T follicular helper cell (primary cell): ENCODE measurements at places on chromosomes 12 and 14.

- no peak for DNase-seq
Measured at GRCh38 chr12:62194616-62195015, 65.6 kb upstream of the USP15 start.

GRCh38 chr14:32571551-32571950 lies 242.5 kb downstream of the AKAP6 start:
- DNase-seq: no peak

- DNase-seq: no peak
Measured at GRCh38 chr14:89041257-89041582, 216.8 kb downstream of the TTC8 start.

DNA sequence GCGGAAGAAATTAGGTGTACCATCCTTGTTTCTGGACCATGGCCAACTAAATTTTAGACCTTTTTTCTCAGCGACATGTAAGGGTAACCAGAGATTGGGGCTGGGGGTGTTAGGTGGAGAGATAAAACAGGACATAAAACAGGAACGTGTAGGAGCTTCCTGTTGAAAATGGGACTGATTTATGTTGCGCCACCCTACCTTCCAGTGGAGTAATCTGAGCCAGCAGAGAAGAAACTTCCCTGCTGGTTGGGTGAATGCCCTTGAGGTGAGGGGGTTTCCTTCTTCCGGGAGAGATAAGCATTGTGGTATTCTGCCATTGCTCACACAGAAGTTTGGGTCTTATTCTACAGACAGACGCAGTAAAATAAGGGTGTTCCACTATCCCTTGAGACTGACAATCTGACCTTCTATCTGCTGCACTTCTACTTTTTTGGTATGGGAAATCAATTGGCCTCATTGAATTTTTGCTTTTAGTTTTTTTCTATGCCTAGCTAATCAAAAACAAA lies 417.6 kb downstream of the PCNX1 start:
- no peak for DNase-seq

- no peak for DNase-seq
Measured at GRCh38 chr12:1115484-1116231, 124.6 kb downstream of the ERC1 start.

- no peak for DNase-seq
Measured at GRCh38 chr14:32576977-32577376, 247.9 kb downstream of the AKAP6 start.

- no peak for DNase-seq
Measured at GRCh38 chr12:16331998-16332397, 15.4 kb upstream of the MGST1 start.

GRCh38 chr12:57620245-57620935 lies 9.2 kb downstream of the ARHGEF25 start:
- DNase-seq: no peak

- DNase-seq: no peak
Measured at GRCh38 chr12:21788089-21788983, 13.8 kb upstream of the KCNJ8 start.

DNA sequence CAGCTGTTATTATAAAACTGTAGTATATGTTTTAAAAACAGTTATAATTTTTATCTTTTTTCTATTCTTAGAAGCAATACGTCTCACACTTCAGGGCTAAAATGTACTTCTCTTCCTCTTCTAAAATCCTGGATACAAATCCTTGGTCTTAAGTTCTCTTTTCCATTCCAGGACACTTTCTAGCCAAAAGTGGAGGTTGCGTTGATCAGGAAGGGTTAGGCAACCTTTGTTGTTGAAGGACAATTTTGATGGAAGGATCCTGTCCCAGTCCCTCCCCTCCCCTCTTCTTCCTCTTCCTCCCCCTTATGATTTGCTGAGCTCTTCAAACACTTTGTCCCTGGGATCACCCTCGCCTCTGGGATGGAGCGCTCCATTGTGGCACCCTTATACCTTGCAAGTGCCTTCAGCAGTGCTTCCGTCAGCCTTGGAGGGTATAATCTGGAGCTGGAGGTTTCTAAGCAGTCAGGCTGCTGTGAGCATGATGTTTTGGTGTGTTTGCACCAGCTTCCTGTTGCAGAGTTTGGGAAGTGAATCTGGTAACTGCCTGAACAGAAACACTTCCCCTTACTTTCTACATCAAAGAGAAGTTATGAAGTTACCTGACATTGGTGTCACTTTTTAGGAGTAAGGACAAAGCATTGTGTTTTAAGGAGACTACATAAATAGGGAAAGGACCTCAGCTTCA lies 87.4 kb upstream of the SLC38A2 start:
- DNase-seq: no peak

DNA sequence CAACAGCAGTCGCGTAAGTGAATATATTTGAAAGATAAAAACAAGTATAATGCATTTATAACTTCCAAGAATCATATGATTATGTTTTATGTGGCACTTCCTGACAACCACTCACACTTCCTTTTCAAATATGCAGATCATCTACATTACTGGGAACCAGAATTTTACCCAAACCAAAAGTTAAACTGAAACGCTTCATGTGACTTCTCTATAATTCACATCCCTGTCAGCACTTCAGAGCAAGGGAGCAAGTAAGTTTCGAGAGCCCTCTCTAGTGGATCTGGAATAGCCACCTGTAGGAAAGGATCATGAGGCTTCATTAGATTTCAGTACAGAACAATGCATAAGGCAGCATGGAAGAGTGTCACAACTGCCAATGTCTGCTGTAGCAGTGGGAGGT lies 13.7 kb upstream of the ALX1 start:
- no peak for DNase-seq

GRCh38 chr12:58007875-58008274 lies 66.5 kb downstream of the ATP23 start:
- DNase-seq: no peak

DNA sequence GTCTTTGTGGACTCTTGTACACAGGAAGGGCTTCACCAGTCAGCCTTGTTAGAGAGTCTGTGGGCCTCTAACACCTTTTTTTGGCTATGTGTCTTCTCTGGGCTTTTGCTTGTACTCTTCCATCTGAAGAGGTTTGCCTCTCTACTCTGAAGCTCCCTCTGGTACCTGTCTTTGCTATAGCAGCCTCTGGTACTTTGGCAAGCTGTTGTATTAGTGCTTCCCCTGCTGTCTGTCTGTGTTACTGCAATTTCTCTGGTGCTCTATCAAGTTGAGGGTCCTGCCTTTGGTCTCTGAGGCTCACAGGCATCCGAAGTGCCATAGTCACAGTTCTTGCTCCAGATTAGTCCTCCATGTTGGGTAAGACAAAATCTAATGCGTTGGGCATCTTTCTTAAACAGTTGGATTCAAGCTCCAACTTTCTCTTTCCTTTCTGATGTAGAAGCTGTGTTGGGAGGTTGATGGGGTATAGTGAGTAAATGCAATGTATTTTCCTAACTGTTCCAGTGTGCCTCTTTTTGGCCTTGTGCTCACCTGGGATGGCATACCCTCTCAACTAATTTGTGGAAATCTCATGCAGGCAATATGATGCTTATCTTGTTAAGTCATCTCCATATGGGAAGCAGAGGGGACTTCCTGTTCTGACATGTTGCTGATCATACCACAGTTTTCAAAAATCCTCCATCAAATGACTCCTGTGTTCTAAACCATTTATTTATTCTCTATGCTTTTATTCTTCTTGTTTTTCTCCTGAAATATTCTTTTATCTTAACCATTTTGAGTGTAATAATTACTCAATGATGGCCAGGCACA lies 88.8 kb downstream of the ATF7IP start:
- peak; percentile 10 for DNase-seq

DNA sequence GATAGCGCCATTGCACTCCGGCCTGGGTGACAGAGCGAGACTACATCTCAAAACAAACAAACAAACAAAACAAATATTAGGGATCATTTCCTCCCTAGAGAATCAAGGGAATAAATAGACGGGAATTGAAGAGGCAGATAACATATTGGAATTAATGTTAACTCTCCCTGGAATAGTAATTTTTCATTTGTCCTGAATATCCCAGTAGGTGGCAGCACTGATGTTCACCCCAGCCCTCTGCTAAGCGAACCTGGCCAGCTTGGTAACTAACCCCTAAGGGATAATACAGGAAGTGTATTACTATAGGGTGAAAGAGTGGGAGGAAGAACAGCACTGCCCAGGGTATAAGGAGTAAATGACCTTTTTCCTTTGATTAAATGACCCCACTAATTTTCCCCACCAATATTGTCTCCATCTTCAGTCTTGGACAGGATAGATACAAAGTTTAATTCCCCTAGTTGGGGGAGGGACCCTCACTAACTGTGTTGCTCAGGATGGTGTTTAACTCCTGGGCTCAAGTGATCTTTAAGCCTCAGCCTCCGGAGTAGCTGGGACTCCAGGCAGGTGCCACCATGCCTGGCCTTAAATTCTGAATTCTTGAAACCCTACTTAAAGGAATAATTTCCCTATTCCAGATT lies 40.5 kb downstream of the SLC2A14 start:
- DNase-seq: peak; percentile 3

- no peak for DNase-seq
Measured at GRCh38 chr12:69534389-69534822, 50.9 kb upstream of the CCT2 start.

GRCh38 chr14:104321088-104321801 lies 182.9 kb downstream of the KIF26A start:
- DNase-seq: no peak

DNA sequence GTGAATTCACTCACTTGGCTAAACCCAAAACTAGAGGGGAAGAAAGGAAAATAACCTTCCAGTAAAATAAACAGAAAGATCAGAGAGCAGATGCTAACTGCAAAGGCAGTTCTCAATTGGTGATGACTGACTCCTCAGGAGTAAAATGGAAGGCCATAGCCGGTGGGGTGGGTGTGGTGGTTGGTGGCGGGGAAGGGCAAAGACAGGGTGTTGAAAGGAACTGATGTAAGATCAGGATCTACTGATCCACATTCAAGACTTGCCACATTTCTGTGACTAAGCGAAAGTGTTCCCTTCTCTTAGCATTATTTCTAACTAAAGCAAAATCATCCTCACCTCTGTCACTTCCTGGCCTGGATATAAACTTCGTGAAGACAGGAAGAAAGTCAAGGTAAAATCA lies 26.3 kb upstream of the TC2N start:
- no peak for DNase-seq

DNA sequence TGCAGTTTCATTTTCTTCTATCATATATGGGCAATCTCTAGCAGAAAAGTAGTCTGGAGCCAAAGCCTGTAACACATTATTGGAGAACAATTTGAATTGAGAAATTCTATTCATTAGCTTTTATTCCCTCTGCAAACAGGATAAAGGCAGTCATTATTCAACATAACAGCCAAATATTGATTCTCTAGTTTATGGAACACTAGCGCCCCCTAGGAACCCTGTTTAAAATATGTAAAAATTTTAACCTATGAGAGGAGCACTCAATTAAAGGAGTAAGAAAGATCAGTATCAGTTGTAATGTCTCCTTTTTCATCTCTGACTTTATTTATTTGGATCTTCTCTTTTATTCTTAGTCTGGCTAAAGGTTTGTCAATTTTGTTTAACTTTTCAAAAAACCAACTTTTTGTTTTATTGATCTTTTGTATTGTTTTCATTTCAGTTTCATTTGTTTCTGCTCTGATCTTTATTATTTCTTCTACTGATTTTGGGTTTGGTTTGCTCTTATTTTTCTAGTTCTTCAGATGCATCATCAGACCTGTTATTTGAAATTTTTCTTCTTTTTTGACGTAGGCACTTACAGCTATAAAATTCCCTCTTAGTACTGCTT lies 4.8 kb upstream of the LMNTD1 start:
- DNase-seq: no peak

DNA sequence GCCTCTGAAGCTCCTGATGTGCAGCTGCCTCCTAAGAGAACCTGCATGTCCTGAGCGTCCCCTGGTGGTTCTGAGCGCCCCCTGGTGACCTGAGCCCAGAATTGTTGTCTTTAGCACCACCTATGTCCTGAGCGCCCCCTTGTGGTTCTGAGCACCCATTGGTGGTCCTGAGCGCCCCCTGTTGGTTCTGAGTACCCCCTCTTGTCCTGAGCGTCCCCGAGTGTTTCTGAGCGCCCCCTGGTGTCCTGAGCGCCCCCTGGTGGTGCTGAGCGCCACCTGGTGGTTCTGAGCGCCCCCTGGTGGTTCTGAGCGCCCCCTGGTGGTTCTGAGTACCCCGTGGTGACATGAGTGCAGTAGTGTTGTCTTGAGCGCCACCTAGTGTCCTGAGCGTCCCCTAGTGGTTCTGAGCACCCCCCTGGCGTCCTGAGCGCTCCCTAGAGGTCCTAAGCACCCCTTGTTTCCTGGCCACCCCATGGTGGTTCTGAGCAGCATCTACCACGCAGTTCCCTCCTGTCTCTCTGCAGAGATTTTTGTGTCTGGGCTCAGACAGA lies 782.5 kb downstream of the TMEM121 start:
- peak; percentile 62 for DNase-seq

- peak; percentile 20 for DNase-seq
Measured at GRCh38 chr14:54567639-54568561, 972 bp downstream of the SAMD4A start.

DNA sequence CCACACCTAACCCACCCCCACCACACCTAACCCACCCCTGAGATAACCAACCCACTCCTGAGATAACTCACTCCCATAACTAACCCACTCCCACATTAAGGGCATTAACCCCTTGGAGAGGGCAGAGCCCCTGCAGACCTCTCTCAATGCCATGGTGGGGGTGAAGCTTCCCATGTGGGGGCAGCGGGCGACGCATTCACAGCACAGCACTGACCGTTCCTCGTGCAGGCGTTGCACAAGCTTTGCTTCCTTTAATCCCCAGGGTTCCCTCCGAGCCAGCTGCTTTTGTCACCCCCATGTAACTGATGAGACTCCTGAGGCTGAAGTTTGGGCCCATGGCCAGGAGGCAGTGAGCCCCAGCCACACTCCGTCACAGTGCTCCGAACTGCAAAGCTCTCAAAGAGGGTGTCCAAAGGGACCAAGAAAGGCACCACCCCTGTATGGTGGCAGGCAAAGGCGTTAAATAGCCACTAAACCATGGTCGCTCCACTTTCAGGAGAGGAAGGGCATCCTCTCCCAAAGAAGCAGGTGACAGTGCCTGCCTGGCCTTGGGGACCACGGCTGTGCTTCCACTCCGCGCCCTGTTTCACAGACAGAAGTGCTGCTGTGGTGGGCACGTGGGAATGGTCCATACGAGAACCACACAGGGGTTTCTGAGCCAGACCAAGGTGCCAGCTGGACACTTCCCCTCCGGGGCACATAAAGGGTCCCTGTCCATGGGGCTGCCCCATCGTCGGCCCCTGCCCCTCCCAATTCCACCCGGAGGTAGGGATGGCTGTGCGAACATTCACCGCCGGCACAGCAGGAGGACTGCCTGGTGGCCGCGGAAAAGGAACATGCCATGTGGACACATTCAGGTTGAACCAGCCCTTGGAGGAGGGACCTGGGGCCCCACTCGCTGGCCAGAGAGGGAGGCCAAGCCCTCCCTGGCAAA lies 28.3 kb downstream of the GALNT9 start:
- DNase-seq: no peak
